Neural crest cell (in vitro differentiated cells): ENCODE measurements at places on chromosomes 3 and 15. TPM values are rescaled to one million over a fixed set of nuclear protein-coding genes. Genes with fewer than 3 reads are reported as not detected.

Gene CX3CR1
- 0.26 TPM in 1 of 2 replicates, not detected in the other for total RNA-seq

Gene SSUH2
- total RNA-seq = 14.1 and 18.0 TPM in 2 replicates

Gene GPR87
- total RNA-seq = not detected in 2 replicates

Gene CAMK2N2
- total RNA-seq = 4.7 and 5.6 TPM in 2 replicates

Gene CCDC174
- total RNA-seq = 18.5 and 21.1 TPM in 2 replicates

Gene MAGEL2
- total RNA-seq = 11.9 and 13.1 TPM in 2 replicates

Gene EPHA3
- 22.1 and 24.6 TPM in 2 replicates for total RNA-seq

Gene ZWILCH
- 30.9 and 32.1 TPM in 2 replicates for total RNA-seq

Gene SPESP1
- total RNA-seq = not detected in 2 replicates

Gene CSTA
- not detected in 2 replicates for total RNA-seq

Gene TSPAN3
- total RNA-seq = 258 and 259 TPM in 2 replicates

Gene ACKR4
- total RNA-seq = not detected in 2 replicates

Gene SAMMSON
- total RNA-seq = not detected in 2 replicates

Gene LDHAL6B
- total RNA-seq = not detected in 2 replicates

Gene OR5K2
- total RNA-seq = not detected in 2 replicates

Gene EAF2
- 4.0 and 4.2 TPM in 2 replicates for total RNA-seq

Gene FGF12
- total RNA-seq = 3.0 and 4.0 TPM in 2 replicates

Gene GOLGA6D
- not detected in 2 replicates for total RNA-seq

Gene STXBP5L
- total RNA-seq = 3.0 and 4.3 TPM in 2 replicates

Gene SLC9C1
- 0.42 and 0.55 TPM in 2 replicates for total RNA-seq

Gene CIDEC
- not detected in 2 replicates for total RNA-seq

Gene CFAP92
- total RNA-seq = 8.7 and 8.8 TPM in 2 replicates

Gene P3H2
- total RNA-seq = 2.0 and 4.1 TPM in 2 replicates

Gene MELTF
- 3.9 and 4.1 TPM in 2 replicates for total RNA-seq
